HCEC 1CT (cell line): ENCODE measurements at places on chromosomes 12 and 14.

DNA sequence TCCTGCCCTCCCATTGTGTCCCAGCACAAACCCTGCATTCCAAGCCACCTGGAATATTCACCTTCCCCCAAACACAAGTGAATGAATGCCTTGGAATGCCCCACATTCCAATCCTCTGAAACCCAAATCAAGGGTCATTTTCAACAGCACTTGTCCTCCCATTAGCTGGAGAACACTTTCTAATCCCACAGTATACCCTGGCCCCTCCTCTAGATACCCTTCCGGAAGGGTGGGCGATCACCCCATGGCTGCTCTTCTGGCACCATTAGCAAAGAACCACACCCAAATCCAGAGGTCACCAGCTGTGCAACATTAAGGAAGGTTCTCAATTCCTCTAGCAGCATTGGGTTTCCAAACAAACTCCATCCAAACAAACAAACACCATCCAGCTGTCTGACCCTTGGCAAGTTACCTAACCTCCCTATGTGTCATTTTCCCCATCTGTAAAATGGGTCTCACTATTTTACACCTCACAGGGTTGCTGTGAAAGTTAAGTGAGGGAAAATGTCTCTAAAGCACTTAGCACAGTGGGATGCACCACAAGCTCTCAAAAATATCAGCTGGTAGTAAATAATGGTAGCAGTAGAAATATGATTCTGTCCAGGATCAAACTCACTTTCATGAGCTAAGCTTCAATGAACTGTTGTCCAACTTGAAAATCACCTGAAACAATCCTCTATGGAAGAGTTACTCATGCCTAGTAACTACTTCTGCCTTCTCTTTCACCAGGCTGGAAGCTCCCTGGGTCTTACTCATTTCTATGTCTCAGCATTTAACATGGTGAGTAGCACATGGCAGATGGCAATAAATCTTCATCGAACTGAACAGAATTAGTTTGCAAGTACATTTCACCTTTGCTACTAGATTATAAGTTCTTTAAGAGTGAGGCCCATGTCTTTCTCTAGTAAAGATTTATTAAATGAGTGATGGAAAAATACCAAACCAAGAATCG, 5.3 kb downstream of the NUAK1 start:
- DNase-seq = peak; percentile 8

DNA sequence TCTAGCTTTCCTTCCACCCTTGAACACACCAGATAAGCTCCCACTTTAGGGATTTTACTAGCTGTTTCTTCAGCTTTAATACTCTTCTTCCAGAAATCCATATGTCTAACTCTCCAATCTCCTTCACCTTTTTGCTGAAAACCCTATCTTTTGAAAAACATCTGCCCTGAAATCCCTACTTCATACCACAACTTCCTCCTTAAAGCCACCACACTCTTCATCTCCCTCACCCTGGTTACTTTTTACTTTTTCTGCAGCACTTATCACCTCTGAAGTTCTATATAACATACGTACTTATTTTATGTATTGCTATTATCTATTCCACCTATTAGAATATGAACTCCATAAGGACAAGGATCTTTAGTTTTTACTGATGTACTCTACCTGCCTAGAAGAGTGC, 28.6 kb upstream of the PTPRQ start:
- DNase-seq = no peak

DNA sequence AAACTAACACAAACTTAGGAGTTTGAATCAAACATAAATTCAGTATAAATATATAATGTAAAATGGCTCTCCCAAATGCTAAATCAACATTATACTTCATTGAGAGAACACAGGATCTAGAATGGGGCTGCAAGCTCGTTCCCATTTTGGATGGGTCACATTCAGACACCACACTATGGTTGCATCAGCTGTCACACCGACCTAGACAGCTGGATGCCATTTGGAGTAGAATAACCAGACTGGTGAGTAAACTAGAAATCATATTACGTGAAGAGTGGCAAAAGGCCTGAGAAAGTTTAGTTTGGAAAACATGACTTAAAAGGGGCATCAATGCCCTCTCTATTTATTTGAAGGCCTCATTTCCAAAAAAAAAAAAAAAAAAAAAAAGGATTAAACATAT, 430.4 kb downstream of the NPAS3 start:
- DNase-seq = no peak

DNA sequence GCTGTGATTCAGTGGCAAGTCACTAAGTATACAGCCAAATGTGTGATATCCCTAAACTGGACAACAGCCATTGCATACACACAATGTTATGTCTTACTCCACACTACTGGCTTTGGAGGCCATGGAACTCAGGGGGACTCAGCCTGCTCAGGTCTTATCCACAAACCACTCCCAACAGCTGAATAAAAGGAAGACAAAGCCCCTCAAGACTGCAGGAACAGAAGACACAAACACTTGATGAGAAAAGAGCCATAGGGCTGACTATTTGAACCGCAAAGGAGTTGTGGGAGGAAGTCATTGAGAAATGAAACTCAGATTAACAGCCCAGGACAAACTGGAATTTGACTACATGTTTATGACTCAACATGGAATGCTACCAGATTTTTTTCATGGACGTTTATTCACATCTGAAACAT, 40.9 kb downstream of the PTGER2 start:
- DNase-seq = peak; percentile 93

- DNase-seq = peak; percentile 99
These were observed 189.6 kb downstream of the DUSP6 start for GRCh38 chr12:89162589-89163261.

DNA sequence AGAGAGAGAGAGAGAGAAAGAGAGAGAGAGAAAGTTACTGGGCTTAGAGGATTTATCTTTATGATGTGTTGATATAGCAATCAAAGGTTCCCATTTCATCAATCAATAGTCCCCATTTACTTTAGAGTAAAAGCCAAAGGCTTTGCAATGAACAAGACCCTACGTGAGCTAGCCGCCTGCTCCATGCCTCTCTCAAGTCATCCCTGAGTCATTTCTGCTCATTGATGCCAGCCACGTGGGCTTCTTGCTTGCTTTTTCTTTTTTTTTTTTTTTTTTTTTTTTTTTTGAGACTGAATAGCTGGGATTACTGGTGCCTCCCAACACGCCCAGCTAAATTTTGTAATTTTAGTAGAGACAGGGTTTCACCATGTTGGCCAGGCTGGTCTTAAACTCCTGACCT, 70.9 kb downstream of the GPR135 start:
- no peak for DNase-seq

- DNase-seq = peak; percentile 36
These were observed 5.2 kb downstream of the KCNJ8 start for GRCh38 chr12:21769307-21769706.

- no peak for DNase-seq
These were observed 19.5 kb upstream of the SERPINA1 start for GRCh38 chr14:94407906-94408305.

- DNase-seq = no peak
These were observed 3.2 kb upstream of the MEG3 start for GRCh38 chr14:100822532-100823296.

DNA sequence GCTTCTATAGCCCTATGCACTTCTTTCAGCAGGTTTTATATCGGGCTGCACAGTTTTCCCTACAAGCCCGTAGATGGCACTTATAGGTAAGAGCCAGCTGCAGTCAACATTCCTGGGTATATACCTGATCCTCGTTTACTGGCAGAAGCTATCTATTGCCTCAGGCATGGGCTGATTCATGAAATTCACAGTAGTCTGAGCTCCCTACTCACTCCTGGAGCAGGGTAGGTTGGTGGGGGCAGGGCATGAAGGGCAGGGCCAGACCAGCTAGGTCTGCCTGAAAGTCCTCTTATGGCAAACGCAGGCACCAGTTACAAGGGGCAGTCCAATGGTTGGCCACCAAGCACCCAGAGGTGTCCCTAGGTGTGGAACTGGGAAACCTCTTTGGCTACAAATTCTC, 345.8 kb downstream of the RPS29 start:
- no peak for DNase-seq

GRCh38 chr12:99455350-99456035, 192.1 kb upstream of the GARIN6 start:
- no peak for DNase-seq

DNA sequence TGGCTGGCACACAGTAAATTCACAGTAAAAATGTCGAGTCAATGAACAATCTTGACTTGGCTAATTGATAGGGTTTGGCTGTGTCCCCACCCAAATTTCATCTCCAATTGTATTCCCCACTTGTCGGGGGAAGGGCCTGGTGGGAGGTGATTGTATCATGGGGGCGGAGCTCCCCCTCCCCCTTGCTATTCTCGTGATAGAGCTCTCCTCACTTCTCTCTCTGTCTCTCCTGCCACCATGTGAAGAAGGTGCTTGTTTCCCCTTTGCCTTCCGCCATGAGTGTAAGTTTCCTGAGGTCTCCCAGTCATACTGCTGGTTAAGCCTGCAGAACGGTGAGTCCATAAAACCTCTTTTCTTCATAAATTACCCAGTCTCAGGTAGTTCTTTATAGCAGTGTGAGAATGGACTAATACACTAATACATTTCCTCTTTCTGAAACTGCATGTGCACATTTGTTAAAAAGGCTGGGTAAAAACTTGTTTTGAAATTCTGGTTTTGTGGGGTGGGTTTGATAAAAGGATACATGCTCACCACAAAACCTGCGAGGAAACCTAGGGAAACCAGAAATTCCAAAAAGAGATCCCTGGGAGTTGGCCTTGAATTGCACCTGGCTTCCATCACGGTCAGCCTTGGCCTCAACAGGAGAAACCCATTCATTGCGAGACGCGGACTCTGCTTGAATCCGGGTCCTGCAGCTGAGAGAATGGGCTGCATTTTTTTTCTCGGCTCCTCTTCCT, 16.2 kb upstream of the MYL2 start:
- no peak for DNase-seq

- peak; percentile 64 for DNase-seq
These were observed 8.4 kb downstream of the FAR2 start for GRCh38 chr12:29157486-29157946.

DNA sequence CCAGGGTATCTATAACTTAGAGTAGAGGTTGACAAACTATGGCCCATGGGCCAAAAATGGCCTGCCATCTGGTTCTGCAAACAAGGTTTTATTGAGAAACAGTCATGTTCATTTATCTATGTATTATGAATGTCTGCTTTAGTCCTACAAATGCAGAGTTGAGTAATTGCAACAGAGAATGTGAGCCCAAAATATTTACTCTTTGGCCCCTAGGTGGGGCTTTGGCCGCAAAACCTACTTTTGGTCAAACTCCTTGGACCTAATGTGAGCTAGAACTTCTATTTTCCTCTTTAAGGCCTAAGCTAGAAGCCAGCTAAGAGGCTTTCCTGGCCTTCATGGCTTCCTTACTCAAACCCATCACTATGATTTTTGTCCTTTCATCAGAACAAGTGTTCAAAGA, 379.1 kb downstream of the NELL2 start:
- no peak for DNase-seq

GRCh38 chr14:70665448-70666360, 24.0 kb downstream of the TTC9 start:
- no peak for DNase-seq

DNA sequence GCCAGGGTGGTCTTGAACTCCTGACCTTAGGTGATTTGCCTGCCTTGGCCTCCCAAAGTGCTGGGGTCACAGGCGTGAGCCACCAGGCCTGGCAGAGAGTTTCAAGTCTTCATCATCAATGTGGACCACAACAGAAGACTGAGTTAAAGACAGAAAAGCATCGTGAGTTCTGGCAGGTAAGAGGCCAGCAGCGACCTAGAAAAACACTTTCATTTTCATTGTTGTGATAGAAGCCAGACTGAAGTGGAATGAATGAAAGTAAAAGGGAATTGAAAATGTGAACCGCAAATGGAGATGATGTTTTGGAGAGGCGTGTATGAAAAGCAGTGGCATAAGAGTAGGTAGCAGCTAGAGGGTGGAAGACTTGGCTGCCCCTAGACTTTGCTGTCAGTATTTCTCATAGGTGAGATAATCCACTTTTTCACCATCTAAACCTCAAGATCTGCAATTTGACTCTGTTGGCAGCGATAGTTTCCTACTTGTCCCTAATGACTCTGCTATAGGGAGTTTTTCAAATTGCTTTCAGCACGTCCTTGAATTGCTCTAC, 47.1 kb upstream of the PLEKHA5 start:
- no peak for DNase-seq

GRCh38 chr14:103869406-103870143, 22.2 kb upstream of the PPP1R13B start:
- no peak for DNase-seq

DNA sequence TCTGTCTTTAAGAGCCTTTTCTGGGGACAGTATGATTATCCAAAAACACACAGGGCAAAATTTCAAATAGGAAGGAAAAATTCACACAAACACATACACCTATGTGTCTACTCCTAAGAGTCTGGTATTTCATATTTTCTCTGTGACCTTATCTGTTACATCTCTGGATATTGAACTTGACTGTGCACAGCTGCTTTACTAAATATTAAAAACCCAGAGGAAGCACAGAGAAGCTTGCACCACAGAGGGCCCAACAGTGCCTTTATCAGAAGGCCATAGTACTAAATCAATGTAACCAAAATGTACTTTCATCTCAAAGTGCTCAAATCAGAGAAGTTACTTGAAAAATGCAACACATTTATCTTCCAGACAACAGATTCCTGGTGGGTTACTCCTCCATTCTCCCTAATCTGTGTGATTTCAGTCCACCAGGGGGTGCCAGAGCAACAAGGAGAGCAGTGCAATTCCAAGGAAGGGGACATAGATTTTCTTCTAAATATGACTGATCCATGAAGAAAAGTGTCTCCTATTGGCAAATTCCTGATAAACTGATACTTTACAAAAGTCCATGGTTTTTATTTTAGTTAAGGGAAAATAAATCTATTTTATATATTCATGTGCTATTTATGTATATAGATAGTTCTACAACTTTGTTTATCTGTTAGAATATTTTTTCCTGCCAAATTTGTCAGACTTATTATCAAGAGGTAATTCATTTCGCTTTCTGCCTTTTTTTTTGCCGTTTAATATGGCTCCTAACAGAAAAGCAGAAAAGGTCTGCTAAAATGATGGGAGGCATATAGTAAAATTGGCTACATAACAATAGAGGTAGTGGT, 617.6 kb downstream of the LRFN5 start:
- DNase-seq = peak; percentile 46

GRCh38 chr14:87349921-87350320, 643.1 kb downstream of the GALC start:
- no peak for DNase-seq

- no peak for DNase-seq
These were observed 44.9 kb downstream of the CYP46A1 start for GRCh38 chr14:99728981-99729451.

GRCh38 chr12:63944586-63945228, 100.2 kb downstream of the SRGAP1 start:
- DNase-seq = no peak

- peak; percentile 38 for DNase-seq
These were observed 26.1 kb upstream of the FOXN3 start for GRCh38 chr14:89443042-89443629.

- no peak for DNase-seq
These were observed 128.1 kb downstream of the TTC6 start for GRCh38 chr14:37723515-37723914.

DNA sequence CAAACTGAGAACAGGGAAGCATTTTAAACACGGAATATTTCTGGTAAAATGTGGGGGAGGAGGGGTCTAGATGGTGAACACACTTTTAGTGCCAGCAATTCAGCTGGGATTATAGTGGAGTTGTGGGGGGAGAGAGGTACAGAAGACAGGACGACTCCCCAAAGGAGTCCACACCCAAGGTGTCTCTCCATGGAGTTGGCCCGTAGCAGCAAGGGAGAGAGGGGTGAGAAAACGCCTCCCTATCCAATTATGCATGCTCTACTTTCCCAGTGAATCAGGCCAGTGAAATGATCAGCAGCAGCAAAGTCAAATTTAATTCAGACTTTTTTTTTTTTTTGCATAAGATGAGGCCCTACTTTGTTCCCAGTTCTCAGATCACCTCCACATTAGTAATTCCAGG, 38.6 kb downstream of the BTG1 start:
- no peak for DNase-seq

GRCh38 chr12:6343518-6343917, 1.6 kb upstream of the TNFRSF1A start:
- DNase-seq = no peak
